Activated T-cell treated with anti-CD3 and anti-CD28 coated beads, Interleukin-2, amount 50 U/mL, for 1 hour (primary cell): ENCODE measurements at places on chromosomes 16 and 17.
A peak's percentile ranks its signal among the peaks of the same experiment; 100 is the strongest.

DNA sequence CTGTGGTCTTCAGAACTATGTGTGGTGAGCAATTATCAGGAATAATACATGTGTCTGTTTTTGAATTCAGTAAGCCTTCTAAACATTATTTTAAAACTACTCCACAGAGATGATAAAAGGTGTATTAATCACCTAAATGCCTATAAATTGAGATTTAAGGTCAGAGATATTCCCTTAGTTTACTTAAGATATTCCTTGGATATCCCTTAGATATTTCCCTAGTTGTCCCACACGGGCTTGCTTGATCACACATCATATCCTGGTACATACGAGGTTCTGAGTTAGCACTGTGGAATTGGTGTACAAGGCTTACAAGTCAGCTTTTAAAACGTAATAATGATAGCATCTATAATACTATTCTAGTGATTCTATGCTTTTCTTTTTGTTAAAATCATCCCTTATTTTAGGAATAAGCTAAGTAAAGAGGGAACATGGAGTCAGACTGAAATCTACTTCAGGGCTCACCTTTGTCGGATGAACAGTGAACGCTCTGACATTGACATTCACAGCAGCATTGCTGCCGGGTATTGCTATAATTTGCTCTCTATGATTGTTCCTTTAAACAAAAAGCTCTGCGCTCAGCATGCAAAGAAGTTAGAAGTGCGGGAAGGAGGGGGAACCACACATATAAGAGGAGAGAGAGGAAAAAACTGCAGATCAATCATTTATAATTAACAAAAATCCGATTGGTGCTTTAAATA lies 136.5 kb downstream of the SKAP1 start:
- no peak for DNase-seq

DNA sequence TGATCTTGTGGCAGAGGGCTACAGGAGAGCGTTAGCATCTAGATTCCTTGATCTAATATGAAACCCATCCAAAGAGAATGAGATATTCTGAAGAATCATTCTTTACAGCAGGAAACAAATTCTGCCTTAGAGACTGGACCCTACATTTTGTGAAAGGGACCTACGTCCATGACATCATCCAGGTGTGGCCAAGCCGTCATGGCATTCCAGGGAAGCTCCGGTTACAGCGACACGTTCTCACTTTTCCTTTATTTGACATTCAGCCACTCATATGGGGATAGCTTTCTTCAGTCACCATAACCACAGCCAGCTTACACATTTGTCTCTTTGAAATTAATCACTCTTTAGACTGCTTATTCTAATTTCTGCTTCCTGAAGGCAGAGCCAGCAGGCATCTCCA lies 408.1 kb downstream of the XYLT1 start:
- no peak for DNase-seq

DNA sequence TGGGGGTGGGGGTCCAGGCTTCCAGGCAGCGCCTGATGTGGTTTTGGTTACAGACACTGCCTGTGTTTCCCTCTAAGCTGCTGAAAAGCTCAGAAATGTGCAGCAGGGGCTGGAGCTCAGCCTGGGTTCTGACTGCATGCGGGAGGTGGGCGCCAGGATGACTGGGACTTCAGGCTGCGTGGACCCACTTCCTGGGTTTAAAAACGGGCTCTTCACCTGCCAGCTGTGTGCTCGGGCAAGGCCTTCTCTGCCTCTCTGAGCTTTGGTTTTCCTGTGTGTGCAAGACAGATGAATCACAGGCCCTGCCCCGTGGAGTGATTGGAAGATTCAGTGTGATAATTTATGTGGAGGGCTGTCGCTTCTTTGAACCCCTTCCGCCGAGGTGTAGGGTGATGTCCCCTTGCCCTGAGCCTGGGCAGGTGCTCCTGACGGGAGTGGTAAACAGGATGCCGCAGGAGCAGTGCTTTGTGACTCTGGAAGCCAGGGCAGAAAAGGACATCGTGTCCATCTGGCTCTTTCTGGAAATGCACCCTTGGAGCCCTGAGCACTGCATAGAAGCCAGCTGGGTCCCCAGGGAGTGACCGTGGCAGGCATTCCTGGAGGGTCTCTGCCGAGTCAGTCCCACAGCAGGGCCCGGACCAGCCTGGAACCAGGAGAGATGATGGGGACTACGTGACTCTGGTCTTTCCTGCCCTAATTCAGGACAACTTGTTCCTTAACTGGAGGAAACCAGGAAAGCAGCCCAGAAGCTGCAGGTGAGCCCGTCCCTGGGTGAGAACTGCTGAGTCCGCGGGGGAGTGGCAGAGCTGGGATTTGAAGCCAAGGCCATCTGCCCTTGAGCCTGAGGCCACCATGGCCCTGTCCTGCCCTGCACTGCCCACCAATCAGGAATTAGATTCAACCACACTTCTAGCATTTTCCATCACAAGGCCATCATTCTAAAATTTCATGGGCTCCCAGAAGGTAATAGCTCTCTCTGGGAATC lies 28.5 kb upstream of the SLC7A5 start:
- DNase-seq = peak; percentile 52

- no peak for DNase-seq
These were observed 294.6 kb downstream of the TMEM114 start for GRCh38 chr16:8295513-8296237.

DNA sequence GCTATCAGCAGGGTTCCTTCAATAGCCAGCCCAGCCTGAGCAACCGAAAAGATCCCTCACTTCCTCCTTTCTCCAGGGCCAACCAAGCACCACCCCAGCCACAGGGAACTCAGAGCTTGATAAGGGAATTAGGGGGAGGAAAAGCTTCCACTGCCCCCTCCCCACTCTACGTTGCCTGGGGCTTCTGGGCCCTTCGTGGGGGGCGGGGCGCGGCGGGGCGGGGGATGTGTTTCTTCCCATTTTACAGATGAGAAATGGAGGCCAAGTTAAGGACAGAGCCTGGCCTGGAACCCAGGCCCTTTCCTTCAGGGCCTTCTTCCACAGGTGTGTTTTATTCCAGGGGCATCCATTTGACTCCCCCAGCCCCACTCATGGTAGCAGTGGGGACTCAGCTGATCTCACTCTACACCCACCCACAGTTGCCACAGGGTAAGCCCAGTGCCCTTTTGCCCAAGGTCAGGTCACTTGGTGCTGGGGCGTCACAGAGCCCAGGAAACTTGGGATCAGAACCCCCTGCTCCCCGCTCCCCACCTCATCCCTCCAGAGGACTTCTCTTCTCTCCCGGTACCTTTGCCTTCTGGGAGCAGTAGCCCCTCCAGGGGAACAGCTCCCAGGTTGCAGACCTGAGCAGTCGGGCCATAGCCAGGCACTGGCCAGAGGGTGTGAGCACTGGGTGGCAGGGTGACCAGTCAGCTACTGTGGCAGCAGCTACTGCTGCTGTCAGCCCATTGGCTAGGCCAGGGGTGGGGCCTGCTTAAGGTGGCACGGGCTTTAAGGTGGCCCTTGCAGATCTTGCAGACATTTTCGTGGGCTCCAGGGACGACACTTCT lies at the start of gene LDHD:
Gene LDHD, minus strand, starts transcription at position 700 of the 830 bp plus-strand sequence. Its CDS starts 60 bp downstream, at position 640.
- DNase-seq = no peak

GRCh38 chr17:9266031-9266680 lies 244.8 kb downstream of the NTN1 start:
- DNase-seq = no peak

DNA sequence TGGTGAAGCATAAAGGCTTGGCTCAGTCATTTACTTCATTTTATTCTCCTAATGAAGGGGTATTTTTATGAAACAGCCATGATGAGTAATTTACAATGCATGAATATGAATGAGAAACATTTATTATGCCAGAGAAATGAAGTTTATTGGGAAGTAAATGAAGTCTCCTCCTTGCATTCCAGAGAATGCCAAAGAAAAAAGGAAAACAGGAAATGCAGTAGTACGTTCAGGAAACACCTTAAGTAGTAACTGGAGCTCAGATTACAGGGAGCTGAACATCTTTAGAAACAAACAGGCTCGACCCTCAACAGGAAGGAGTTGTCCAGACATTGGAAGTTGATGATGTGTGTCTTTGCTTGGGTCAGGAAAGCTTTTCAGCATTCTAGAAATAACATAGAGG lies 4.6 kb downstream of the KRT34 start:
- DNase-seq = no peak

- no peak for DNase-seq
These were observed 191.1 kb downstream of the C16orf78 start for GRCh38 chr16:49564496-49565229.
